ENCODE measurements at places on chromosomes 3 and 15.

DNA sequence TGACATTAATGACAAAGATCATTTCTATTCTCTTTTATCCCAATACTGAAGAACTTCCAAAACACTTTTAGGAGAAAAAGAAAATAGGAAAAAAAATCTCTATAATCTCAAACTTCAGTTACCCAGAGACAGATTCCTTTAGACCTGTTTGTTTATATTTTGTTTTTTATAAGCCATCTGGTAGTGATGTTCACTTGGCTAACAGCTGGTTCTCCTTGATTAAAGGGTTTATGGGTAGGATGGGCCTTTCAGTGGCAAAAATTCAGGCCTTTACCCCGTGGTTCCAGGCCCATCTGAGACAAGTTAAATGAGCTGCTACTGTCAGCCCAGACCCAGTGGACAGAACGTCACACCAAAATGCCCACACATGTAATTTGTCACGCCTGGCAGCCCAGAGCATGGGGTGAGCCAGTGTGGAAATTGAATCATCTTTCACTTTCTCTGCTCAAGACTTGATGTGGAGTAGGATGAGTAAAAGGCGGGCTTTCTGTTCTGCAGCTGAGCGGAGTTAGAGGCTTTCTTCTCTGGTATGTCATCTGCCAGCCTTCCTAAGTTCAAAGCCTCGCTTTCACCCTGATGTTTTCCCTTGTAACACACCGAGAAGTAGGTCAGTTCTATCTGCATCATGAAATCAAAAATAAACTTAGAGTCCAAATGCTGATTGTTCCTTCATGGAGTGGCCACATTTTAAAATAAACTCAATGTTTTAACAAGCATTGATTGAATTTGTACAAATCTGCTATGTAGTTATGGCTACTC lies 62.5 kb upstream of the SKOR1 start:
- no peak for DNase-seq

GRCh38 chr15:63945007-63945788 lies 101.1 kb downstream of the DAPK2 start:
- DNase-seq: peak; percentile 84

DNA sequence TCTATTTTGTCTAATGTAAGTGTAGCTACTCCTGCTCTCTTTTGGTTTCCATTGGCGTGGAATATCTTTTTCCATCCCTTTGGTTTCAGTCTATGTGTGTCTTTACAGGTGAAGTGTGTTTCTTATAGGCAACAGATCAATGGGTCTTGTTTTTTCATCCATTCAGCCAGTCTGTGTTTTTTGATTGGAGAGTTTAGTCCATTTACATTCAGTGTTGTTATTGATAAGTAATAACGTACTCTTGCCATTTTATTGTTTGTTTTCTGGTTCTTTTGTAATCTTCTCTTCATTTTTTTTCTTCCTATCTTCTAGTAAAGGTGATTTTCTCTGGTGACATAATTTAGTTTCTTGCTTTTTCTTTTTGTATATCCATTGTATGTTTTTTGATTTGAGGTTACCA lies 97.1 kb downstream of the GLDN start:
- DNase-seq: no peak

DNA sequence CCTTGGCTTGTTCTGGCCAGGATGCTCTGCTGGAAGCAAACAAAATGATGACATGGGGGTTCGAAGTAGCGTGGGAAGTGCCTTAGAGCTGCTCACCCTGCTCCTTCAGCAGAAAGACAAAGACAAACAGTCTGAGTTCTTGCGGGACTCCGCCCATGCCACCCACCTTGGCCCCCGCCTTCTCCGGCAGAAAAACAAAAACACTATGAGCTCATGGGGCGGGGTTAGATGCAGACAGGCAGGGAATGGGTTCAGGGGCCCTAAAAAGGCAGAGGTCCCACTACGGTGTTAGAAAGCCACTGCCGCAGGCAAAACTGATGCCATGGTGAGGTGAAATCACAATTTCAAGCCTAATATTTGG lies 9.7 kb upstream of the NCKIPSD start:
- no peak for DNase-seq

DNA sequence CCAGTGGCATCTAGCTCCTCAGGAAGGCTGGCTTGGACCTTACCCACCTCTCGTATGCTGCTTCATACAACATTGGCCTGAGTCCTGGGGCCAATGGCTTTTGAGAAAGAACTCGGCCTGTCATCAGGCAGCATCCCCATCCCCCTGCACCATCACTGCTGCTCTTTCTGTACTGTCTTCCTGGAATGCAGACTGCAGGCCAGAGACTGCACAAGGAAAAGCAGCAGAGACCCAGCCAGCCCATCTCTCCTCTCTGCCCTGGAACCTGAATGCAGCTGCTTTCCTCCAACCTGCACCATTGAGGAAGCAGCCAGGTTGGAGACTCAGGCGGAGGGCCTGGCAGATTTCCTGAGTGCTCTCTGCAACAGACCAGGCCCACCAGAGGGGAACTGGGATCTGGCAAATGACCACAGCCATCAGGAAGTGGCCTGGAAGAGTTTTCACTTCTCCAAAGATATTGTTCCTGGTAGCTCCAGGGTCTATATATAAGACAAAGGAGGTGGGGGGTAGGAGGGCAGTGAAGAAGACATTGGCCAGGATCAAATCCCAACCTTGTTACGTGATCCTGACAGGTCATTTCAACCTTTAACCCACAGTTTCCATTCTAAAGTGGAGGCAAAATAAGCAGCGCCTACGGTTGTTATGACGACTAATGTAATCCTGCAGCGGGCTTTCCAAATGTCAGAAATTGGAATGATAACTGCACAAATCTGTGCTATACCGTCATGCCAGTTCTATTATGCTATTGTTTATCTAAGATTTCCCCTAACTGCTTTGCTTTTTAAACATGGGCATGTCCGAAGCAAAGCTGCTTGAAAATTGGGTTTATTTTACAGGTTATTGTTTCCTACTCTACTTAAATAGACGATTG lies 24.4 kb upstream of the RAB7A start:
- DNase-seq: no peak

All from D341Med (cell line).